Endothelial cell of umbilical vein (primary cell): ENCODE measurements at places on chromosomes 1 and 21.
A peak's percentile ranks its signal among the peaks of the same experiment; 100 is the strongest.

- no peak for DNase-seq
Measured at GRCh38 chr1:2441746-2442145, 29.4 kb upstream of the PEX10 start.

DNA sequence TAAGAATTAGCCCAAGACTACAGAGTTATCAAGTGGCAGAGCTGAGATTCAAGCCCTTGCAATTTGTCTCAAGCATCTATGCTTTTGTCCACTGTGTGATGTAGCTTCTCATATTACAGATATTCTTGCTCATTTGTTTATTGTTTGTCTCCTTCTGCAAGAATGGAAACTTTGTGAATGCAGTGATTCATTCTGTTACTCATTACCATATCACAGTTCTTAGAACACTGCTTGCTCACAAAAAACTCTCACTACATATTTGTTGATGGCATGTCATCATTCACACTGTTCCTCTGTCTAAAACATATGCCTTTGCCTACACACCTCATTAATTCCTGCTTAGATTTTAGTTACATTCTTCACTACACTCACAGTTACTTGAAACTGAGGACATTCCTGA lies 1198.9 kb downstream of the PLA2G4A start:
- peak; percentile 94 for DNase-seq

GRCh38 chr1:214329470-214330220 lies 48.7 kb downstream of the SMYD2 start:
- no peak for DNase-seq

- DNase-seq = no peak
Measured at GRCh38 chr1:156926175-156926574, 5.7 kb downstream of the LRRC71 start.

DNA sequence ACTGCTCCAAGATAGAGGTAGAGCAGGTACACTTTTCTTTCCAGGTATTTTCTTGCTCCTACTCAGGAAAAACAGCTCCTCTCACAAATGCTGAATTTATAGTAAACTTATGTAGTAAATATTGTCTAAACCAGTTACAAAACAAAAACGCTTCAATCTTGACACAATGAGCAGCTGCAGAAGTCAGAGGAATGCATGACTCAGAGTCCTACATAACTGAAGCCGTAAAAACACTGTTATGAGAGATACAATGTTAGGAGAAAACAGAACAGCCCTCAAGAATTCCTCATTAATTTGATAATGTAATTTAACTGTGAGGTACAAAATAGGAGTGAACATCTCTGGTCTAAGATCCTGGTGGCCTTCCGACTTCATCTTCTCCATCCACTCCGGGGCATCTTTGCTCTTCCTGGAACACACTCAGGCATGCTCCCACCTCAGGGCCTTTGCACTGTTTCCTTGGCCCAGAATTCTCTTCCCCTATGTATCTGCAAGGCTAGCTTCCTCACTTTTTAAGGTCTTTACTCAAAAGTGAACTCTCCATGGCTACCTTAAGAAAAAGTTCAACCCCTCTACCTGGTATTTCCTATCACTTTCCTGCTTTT lies 138.5 kb downstream of the SLC45A1 start:
- DNase-seq = peak; percentile 78

DNA sequence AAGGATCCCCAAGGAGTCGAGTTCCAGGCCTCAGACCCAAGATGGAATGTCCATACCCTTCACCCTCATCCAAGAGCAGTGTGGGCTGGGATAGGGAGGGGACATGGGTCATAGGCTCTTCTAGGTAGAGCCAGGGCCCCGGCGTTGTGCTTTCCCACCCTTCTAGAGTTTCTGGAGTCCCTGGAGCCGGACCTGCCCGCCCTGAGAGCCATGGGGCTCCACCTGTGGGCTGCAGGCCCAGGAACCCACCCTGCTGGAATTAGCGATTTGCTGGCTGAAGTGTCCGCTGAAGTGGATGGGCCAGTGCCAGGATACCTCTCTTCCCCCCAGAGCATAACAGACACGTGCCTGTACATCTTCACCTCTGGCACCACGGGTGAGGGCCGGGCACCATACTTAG lies 1.1 kb downstream of the SLC27A3 start:
- no peak for DNase-seq

DNA sequence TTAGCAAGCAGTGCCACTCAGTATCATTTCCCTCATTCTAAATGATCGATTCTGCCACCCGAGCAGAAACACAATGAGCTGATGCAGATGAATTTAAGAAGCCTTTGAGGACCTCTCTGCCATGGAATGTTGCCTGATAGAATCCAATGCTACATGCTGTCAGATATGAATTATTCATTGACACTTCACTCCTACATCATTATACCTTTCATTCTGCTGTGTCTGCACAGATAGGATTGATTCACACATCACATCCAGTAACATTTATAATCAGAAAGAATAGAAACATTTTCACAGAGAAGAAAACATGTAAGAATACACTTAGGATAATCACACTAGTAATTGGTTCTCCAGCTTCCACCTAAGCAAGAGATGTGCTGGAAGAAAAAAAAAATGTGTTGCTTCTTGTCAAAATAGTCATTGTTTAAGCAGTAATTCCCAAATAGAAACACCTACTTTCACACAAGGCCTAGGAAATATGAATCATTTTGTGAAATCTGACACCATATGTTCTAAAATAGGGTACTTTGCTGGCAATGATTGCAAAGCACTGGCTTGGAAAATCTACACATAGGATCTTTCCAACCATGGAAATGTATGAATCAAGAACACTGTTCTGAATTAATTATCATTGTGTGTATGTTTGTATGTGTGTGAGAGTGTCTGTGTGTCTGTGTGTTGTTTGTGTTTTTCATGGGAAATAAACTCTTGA lies 110.1 kb downstream of the GRIK1 start:
- DNase-seq = no peak

GRCh38 chr1:7076572-7076971 lies 291.3 kb downstream of the CAMTA1 start:
- DNase-seq = no peak

DNA sequence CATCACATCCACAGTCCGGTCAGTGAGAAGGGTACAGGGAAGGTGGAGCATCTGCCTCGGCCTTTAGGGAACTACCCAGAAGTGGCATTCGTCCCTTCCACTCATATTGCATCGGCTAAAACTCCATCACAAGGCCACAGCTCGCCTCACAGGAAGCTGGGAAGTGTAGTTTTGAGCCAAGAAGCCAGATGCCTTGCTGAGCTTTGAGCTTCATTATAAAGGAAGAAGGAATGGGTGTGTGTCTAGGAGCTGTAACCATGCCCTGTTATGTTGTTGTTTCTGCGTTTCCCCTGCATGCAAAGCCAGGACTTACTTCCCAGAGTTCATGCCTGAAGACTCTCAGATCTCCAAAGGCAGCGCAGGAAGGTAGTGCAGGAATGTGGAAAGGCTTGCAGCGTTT lies 61.1 kb downstream of the OPTC start:
- no peak for DNase-seq

DNA sequence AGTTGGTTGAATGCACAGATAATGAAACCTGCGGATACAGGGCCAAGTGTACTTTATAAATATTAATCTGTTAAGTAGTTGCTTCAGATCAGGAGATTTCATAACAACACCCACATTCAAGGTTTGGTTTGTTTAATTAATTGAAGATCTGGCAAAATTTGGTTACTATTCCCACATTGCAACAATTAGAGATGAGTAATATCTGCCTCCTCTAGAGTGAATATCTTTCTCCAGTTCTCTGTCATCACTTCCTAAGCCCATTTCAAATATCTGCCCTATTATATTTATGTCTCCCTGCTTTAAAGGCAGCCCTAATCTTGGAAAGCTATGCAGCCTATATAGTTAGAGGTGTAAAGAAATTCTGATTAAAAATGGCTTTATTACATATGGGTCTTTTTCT lies 61.4 kb downstream of the PPP2R5A start:
- DNase-seq = no peak

DNA sequence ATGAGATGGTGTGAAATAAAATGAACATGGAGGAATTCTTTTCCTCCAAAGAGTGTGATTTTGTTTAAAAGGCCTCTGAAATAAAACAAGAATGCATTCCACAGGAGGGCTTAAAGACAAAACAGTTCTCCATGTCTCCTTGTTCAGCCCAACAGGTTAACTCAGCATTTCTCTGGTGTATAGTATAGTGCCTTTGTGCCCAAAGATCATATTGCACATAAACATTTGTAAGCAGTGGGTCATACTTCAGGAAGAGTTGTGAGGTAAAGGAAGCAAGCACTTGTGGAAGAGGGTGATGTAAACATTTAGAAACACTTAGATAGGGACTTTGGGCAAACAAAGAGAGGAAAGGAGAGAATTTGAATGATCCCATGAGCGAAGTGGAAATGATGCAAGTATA lies 433.9 kb downstream of the SIPA1L2 start:
- DNase-seq = peak; percentile 46

GRCh38 chr21:33024201-33025103 lies 1.3 kb upstream of the OLIG2 start:
- DNase-seq = no peak

GRCh38 chr1:54325703-54326461 lies 80.3 kb downstream of the SSBP3 start:
- peak; percentile 61 for DNase-seq

GRCh38 chr1:222994511-222995235 lies 148.4 kb downstream of the TLR5 start:
- peak; percentile 79 for DNase-seq

DNA sequence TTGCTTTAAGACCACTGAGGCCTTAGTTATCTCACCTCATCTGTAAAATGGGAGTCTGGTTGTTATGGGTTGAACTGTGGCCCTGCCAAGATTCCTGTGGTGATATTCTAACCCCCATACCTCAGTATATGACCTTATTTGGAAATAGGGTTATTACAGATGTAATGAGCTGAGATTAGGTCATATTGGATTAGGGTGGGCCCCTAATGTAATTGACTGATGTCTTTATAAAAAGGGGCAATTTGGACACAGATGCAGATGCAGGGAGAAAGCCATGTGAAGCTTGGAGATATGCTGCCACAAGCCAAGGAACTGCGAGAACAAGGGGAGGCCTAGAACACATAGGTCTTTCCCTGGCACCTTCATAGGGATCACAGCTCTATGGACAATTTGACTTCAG lies 3.9 kb downstream of the C1orf87 start:
- DNase-seq = no peak

- no peak for DNase-seq
Measured at GRCh38 chr21:31952828-31953227, 80.0 kb downstream of the HUNK start.

DNA sequence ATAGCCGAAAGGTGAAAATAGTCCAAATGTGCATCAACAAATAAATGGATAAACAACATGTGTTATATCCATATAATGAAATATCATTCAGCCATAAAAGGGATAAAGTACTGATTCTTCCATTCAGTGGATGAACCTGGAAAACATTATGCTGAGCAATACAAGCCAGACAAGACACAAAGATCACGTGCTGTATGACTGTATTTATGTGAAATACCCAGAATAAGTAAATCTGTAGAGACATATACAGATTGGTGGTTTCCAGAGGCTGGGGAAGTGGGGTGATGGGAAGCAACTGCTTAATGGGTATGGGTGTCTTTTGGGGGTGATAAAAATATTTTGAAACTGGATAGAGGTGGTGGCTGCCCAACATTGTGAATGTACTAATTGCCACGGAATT lies 13.3 kb upstream of the GSTM4 start:
- DNase-seq = no peak

DNA sequence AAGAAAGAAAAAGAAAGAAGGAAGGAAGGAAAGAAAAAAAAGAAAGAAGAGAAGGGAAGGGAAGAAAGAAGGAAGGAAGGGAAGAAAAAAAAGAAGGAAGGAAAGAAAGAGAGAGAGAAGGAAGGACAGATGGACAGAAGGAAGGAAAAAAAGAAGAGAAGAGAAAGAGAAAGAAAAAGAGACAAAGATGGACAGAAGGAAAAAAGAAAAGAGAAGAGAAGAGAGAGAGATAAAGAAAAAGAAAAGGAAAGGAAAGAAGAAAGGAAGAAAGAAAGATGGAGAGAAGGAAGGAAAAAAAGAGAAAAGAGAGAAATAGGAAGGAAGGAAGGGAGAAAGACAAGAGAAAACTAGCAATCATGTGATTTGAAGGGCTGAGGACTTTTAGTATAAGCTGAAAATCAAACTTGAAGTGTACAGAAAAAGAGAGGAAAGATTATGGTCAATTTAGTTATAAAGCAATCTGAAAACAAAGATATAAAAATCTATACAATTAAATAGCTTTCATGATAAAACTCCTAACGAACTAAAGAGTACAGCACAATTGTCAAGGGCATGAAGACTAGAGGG lies 115.3 kb downstream of the LTN1 start:
- DNase-seq = no peak

DNA sequence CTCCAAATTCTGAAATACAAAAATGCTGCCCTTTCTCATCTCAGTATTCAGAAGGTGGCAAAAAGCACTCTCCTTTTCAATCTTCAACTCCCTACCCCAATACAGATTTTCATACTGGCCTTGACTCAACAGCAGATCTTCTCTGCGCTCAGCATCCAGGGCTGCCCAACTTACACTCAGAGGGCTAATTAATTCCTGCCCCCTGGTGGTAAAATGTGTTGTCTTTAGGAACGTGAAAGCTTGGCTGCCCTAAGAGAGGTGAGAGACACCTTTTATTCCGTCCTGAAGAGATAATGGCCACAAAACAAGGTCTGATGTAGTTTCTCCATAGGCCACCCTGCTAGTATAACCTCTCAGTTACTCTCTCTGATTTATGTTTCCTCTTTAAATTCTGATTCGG lies 25.0 kb downstream of the KRTAP24-1 start:
- no peak for DNase-seq

DNA sequence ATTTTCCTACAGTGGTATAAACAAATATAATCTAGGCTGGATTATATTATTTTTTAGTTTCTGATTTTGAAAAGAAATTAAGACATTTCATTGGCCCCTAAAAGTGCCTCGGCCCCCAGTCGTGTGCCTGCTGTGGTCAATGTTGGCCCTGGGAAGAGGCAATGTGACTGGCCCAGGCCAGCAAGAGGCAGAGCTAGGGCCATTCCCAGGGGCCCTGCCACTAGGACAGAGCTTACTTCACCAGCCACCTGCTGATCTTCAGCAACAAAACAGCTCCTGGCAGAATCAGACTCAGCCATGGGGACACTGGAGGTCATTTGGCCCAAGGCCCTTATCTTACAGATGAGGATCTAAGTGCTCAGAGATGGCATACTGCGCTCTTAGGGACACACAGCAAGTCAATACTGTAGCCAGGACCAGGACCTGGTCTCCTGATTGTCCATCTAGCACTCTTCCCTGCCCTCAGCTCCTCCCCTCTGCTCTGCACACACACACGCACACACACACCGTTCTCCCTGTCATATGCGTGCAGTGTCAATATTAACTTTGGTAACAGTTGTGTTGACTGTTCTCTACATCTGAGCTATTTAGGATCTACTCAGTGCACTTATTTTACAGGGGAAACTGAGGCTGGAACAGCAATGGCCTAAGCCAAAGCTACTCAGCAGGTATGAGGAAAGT lies 16.6 kb upstream of the KLHDC7A start:
- no peak for DNase-seq

- peak; percentile 36 for DNase-seq
Measured at GRCh38 chr1:59132295-59132694, 164.6 kb upstream of the FGGY start.
